GM10248 (cell line): ENCODE measurements at places on chromosomes 5 and 9.

DNA sequence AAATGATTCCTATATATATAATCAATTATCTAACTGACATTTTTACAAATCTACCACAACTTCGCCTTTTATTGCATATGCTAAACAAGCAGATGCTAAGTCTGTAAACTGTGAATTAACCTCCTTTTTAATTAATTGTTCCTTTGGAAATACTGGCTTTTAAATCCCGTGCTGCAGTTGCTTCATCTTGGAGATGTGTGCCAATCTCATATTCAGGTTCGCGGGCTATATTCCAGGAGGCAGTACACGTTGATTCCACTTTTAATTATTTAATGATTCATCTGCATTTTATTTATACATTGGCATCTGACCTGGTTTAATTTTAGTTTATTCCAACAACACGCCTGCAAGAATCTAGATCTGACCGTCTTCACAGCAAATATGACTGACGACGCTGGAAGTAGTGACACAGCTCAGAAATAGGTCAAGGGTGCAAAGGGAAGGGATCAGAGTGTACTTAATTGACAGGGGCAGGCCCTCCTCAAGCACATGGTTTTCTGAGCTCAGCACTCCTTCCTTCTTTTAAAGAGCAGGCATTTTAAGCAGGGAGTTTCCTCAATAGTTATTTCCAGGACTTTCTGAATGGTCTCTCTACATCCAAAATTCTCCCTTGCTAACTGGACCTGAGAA is 125.2 kb downstream of the GLIS3 start:
- DNase-seq = no peak

DNA sequence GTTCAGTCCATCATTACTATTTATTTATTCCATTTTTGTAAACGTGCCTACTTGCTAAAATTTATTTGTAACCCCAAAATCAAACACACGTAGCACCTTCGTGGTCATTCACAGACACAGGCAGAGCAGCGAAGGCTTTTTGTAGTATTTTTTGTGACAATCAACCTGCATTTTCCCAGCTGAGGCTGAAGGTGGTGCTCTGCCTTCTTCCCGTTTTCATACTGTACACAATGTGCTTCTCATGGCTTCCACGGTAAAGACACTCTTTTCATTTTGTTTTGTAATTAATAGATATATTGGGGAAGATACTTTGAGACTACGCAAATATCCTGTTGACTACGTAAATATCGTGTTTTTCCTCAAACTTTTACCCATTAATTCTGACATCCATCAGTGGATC is 19.4 kb downstream of the DAP start:
- no peak for DNase-seq

DNA sequence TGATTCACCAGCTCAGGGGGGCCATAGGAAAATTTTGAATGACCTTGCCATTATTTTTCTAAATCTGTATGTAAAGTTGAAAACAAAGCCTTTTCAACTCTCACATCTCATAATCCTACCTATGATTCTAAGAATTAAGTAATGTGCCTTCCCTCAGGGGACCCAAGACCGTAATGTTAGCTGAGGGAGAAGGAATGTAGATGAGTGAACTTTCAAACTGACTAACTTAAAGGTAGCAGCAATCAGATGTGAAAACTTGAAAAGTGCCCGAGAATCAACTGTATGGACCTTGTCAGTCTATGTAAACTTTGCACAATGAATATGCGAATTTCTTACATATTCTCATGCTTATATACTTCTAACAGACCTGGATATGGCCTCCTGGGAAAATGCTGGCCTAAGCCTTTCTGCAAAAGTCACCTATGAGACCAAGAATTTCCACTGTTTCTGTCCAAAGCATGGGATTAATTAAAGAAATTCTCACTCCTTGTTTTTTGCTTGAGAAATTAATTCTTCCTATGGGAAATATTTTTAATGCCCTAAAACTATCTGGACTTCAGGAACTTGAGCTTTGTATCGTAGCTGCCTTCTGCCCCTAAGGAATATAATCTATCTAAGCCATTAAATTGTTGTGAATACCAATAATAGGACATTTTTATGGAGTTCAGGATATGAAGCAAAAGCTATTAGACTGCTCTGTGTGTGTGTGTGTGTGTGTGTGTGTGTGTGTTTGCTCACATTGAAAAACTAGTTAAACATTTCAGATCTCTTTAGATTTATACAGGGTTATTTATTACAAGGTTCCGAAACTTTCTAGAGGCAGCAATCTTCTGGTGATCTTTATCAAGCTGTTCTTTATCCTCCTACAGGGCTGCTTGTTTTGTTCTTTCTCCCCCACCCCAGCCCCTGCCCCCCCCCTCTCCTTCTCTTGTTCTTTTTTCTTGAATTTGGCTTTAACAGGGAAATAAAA is 169.1 kb upstream of the CLINT1 start:
- no peak for DNase-seq

DNA sequence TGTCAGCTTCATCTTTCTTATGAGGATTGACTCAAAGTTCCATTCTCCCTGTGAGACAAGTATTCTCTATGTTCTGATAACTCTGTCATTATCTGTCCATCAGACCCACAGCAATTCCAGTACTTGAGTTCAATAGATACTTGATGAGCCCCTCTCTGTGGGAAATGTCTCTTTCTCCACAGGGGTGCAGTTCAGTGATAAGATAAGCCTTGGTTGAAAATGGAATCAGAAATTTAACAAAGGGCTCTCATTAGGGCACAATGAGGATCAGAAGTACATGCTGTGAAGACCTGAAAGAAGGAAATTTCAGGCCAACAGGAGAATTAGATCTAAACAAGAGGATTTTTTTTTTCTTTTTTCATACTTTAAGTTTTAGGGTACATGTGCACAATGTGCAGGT is 737.3 kb downstream of the MTRR start:
- no peak for DNase-seq

DNA sequence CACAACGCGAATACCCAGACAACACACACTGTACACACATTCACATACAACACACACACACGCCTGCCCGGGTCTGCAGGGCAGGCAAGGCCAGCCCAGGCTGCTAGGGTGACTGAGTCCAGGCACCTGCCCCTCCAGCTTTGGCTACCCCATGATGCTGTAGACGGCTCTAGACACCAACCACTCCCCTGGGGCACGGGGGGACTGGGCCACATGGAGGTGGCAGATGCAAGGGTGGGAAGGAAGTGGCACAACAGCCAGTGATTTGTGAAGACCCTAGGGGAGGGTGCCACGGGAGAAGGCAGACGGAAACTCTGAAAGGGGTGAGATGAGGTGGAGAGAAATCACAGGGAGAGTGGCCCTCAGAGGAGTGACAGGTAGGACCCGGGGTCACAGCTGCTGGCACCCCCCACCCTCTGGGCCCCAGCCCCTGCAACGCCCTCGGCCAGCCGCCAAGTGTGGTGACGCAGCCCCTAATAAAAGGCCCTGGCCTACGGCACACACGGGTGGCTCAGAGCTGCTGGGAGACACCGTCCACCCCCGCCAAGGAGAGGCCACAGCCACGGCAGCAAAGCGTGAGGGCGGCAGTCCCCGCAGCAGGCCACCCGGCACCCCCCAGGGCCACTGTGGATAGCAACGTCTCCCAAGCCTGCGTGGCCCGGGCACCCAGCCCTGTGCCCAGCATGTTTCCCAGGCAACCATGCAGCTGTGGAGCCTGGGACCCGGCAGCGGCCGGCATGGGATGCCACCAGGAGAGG is 6.6 kb upstream of the CCDC187 start:
- DNase-seq = no peak
